ENCODE measurements at places on chromosomes 1 and 21.

GRCh38 chr1:5937373-5937857, 54.8 kb downstream of the NPHP4 start:
- DNase-seq = no peak

DNA sequence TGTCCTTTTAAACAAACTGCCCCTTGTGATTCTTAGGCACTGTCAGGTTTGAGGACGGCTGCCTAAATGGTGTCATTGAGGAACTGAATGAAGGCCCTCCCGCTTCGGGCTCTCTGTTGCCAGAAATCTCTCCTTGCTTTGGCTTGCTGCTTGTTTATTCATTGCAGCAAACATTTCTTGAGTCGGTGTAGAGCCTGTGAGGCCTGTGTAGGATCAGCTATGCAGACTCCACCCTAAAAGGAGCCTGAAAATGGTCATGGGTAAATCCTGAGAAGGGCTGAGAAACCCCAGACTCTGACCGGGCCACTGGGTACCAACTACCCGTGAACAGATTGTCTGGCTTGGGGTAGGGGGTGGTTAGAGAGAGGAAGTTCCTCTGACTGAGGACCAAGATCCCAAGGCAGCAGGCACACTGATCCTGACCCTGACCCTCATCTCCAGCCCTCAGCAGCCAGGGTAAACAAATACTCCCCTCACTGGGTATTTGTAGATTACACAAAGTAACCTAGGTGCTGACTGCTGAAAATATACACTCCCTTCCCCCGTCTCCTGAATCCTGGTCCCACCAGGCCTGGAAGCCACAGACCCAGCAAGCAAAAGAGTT, 3.1 kb downstream of the IL6R start:
- no peak for DNase-seq

DNA sequence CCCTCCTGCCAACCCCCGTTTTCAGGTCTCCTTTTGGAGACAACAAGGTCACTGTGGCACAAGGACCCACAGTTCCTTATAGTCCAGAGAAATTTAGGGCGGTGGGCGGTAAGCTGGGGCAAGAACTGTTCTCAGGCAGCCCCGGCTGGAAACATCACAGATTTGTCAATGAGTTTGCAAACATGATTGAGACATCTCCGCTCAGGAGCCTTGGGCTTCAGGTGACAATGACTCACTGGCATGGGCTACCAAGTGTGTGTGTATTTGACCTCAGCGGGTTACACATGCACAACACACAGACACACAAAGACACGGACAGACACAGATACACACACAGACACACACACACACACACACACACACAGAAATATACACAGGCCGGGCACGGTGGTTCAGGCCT, 58.2 kb upstream of the ABCG1 start:
- no peak for DNase-seq

DNA sequence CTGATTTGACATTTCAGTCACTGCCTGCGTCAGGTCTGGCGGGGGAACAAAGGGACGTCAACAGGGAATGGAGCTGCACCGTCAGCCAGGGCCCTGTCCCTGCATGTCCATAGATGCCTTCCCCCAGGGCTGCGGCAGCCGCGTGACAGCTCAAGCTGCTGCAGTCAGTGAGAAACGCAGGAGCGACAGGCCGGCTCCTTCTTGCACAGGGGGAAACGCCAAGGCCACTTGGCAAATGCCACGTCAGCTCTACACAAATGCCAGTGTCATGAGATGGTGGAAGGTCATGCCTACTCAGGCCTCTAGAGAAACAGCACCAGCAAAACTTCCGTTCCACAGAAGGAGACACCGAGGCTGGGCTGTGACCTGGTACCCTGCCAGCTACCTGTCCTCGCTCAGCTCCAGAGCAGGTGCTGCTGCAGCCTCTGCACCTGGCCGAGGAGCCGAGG, 37.7 kb downstream of the SYF2 start:
- DNase-seq = no peak

DNA sequence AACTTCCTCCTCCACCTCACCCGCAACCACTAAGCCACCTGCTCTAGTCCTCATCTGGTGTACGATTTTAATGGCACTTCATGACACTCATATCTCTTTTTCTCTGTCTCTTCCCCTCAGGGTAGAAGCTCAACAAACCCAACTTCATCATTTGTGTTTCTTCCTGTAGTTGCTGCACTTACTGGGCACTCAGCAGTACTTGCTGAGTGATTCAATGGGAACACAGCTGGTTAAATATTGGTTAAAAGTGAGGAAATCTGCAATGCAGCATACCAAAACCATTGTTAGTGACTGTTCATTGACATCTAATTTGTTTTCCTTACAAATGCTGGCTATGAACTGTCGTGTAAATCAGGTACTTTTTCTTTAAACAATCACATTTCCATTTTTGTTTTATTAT, 541.1 kb upstream of the PRMT6 start:
- no peak for DNase-seq

DNA sequence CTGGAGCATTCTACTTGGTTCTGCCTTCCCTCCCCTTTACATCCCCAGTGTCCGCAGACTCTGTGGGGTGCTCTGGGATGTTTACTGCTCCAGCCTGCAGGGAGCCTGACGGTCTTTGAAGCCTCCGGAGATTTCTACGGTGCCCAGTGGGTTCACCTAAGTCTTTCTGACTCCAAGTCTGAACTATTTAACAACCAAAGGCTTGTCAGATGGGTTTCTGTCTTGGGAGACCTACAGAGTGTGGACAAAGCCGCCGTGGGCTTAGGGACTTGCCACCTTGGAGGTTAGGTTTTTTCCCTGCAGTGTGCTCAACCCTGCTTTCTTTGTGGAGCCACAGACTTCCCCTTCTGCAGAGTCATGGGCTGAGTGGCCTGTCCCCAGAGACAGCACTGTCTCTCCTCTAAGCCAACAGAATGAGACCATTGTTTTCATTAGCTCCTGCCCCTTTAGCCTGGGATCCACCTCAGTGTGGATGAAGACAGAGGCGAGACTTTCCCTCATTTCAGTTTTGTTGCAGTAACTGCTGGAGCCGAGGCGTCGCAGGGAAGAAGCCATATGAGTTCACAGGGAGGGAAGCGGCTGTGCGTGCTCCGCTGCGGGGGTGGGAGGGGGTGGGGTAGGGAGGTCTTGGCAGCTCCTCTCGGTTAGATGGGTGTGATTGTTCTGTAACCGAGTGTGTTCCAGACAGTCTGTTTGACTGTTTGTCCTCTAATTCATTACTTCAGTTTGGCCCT, 120.7 kb downstream of the CNIH3 start:
- no peak for DNase-seq

- no peak for DNase-seq
Measured at GRCh38 chr21:38380481-38381137, 117.7 kb downstream of the ERG start.

DNA sequence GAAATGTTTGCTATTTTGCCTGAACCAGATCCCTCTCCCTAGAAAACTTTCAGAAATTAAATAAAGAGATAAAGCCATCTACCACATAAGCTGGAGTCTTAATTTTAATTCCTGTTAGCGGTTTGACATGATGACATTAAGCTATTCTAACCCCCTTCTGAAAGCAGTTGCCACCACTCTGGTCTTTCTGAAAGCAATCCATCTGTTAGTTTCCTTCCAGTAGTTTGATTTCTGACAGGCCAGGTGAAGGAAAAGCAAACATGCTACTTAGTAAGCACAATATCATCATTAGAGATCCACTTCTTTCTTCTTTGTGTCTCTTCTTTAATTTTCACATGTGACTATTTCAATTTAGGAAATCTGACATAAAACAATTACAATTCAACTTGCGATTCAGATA, 39.9 kb downstream of the RGL1 start:
- no peak for DNase-seq

DNA sequence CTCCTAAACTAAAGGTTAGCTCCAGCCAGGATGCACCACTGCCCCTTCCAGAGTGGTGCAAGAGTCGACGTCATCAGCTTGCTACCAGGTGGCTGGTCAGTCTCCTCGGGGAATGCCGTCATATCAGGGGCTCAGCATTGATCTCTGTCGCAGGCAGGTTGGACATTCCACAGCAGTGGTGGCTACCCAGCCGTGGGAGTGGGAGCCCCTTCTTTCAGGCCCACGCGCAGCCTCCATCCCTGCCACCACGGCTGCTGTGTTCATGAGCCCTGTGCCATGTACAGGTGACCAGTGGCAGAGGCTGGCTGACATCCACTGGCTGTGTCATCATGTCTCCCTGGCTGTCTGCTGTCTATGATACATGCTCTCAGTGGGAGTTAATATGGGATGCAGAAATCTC, 25.5 kb downstream of the IL10RB start:
- no peak for DNase-seq

DNA sequence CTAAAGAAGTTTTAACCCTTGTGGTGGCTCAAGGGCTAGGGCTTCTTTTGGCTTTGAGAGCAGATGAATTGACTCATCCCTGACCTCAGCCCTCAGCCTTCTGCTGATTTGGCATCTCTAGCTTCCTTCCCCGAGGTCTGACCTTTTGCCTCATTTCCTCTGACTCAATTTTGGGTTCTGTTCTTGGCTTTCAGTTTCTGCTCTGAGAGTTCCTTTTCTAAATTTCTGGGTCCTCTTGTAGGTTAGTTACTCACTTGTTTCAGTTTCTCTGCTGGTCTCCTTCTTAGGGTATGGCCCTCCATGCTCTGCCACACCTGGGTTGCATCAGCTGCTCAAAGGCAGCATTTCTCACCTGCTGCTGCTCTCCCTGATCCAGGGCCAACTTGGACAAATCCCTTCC, 19.4 kb downstream of the PDE4B start:
- DNase-seq = no peak

DNA sequence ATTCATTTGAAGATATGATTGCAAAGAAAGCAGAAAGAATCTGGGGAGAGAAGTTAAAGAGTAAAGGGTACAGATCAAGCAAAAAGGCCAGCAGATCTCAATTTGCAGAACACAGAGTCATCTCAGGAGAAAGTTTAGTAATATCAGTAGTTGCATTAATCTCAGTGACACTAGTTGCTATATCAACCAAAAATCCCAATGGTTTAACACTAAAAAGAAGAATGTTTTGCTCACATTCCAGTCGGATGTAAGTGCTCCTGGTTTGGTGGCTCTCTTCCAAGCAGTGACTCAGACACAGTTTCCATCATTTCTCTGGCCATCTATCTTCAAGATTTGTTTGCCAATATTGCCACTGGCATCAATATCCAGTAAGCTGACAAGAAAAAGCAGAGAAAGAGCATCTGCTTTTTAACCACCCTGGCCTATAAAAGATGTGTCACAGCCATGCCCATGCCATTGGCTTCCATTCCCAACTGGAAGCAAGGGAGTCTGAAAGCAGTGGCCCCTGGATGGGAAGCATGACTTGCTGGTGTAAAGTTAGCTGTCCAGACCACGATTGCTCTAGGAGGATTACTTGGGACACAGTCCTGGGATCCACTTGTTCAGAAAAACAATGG, 45.5 kb upstream of the AIM2 start:
- DNase-seq = no peak

- DNase-seq = no peak
Measured at GRCh38 chr1:193070942-193071341, 11.5 kb downstream of the RO60 start.

Measured in stimulated activated CD4-positive, alpha-beta T cell treated with anti-CD3 and anti-CD28 coated beads, Interleukin-1b, Interleukin-23, amount 100 ng/mL, for 1 hour (primary cell).